Heart right ventricle (tissue), 16 donors: ENCODE measurements at places on chromosomes 3 and 15. TPM values are rescaled to one million over a fixed set of nuclear protein-coding genes. Genes with fewer than 3 reads are reported as not detected.

The SLC28A2 gene
- total RNA-seq: not detected

DNA sequence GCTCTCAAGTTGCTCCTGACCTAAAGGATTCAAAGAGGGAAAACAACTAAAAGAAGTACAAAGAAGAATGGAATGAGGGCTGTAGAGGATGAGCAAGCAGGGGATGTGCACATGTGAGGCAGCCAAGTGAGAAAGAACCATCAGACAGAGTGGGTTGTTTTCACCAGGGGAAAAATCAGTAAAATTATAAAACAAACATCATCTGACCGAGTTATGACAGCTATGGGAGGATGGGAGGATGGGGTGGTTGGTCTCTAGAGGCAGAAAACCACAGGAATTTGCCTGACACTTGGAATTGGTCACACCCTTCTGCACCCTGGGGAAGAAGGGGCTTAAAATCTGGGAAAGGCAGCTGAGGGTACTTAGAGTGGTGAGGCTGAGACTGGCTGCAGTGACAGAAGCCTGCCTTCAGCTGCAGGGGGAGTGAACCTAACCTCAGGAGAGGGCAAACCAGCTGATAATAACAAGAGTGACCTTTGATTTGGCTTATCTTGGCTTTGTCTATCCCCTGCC lies 10.1 kb downstream of the ARHGAP31 start:
- H3K27ac ChIP-seq: no peak overlapping the region
- peaks cover 98% of the 10 kb centered on the region for H3K4me1 ChIP-seq
- no peak overlapping the region for H3K4me3 ChIP-seq
- no peak for DNase-seq
- no peaks in the 10 kb centered on the region for H3K27me3 ChIP-seq
- H3K36me3 ChIP-seq: peaks cover 25% of the 10 kb centered on the region

DNA sequence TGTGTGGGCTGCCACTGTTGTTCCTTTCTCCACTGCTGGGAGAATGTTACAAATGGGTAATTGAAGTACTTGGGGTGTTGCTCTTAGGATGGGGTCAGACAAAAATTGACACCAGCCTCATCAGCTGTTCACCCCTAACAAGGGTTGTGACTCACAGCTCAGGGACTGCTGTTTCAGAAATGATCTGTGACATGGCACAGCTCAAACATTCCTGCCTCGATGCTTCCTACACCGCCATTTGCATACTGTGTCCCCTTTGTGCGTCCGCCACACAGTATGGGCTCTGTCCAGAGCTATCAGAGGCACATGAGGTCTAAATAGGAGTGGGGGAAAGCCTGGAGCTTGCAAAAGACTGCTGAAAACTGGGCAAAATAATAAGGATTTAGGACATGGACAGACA lies 43.9 kb downstream of the CCNL1 start:
- no peak for DNase-seq
- no peak overlapping the region for H3K4me3 ChIP-seq
- H3K27ac ChIP-seq: peak overlapping the region; percentile 57
- H3K4me1 ChIP-seq: peaks cover 28% of the 10 kb centered on the region
- H3K36me3 ChIP-seq: no peaks in the 10 kb centered on the region

- no peaks in the 10 kb centered on the region for H3K4me1 ChIP-seq
- DNase-seq: no peak
- H3K4me3 ChIP-seq: no peak overlapping the region
- H3K27me3 ChIP-seq: no peaks in the 10 kb centered on the region
Observed at GRCh38 chr15:40600956-40601355, 6.9 kb downstream of the KNL1 start.

- no peaks in the 10 kb centered on the region for H3K4me1 ChIP-seq
- H3K27me3 ChIP-seq: no peaks in the 10 kb centered on the region
- no peaks in the 10 kb centered on the region for H3K36me3 ChIP-seq
- no peak overlapping the region for H3K27ac ChIP-seq
Observed at GRCh38 chr15:53811530-53811929, 52.1 kb upstream of the WDR72 start.

GRCh38 chr3:54714035-54714434 lies 213.8 kb downstream of the LRTM1 start:
- H3K4me3 ChIP-seq: no peak overlapping the region
- H3K27me3 ChIP-seq: no peaks in the 10 kb centered on the region
- no peaks in the 10 kb centered on the region for H3K36me3 ChIP-seq
- H3K27ac ChIP-seq: no peak overlapping the region
- H3K4me1 ChIP-seq: peaks cover 11% of the 10 kb centered on the region

- H3K36me3 ChIP-seq: peaks cover 29% of the 10 kb centered on the region
- no peak overlapping the region for H3K27ac ChIP-seq
- no peak for DNase-seq
Observed at GRCh38 chr3:195274259-195274966, 3.5 kb upstream of the XXYLT1 start.

The CORO2B gene
- total RNA-seq: 4.5 TPM
